ENCODE measurements at places on chromosomes 2 and 18. TPM values are rescaled to one million over a fixed set of nuclear protein-coding genes. Genes with fewer than 3 reads are reported as not detected.

ANKRD30BL gene
- total RNA-seq = not detected

LCT gene
- total RNA-seq = not detected

OR6B2 gene
- total RNA-seq = not detected

MARCHF4 gene
- 3.6 TPM for total RNA-seq

TMX3 gene
- total RNA-seq = 74.5 TPM

IL1B gene
- 0.46 TPM for total RNA-seq

NT5C1B gene
- total RNA-seq = not detected

QPCT gene
- total RNA-seq = 18.9 TPM

ABCA12 gene
- total RNA-seq = under 0.01 TPM

ASB18 gene
- not detected for total RNA-seq

CCDC74B gene
- total RNA-seq = 1.2 TPM

NEU2 gene
- not detected for total RNA-seq

FAM124B gene
- total RNA-seq = 82.4 TPM

VSNL1 gene
- not detected for total RNA-seq

FSHR gene
- not detected for total RNA-seq

CRYGD gene
- total RNA-seq = not detected

HOXD11 gene
- not detected for total RNA-seq

IL18R1 gene
- 3.7 TPM for total RNA-seq

IRS1 gene
- total RNA-seq = 0.07 TPM

TET3 gene
- 3.8 TPM for total RNA-seq

SYT4 gene
- not detected for total RNA-seq

KCNE4 gene
- total RNA-seq = not detected

TDRD15 gene
- not detected for total RNA-seq

TRABD2A gene
- total RNA-seq = 0.59 TPM

UGT1A5 gene
- not detected for total RNA-seq

DOK6 gene
- total RNA-seq = not detected

GREB1 gene
- 0.07 TPM for total RNA-seq

DUSP19 gene
- 4.5 TPM for total RNA-seq

MROH2A gene
- not detected for total RNA-seq

CCBE1 gene
- total RNA-seq = 2.4 TPM

TYMS gene
- total RNA-seq = 48.0 TPM

ZBTB7C gene
- not detected for total RNA-seq

RAD51AP2 gene
- total RNA-seq = not detected

BOK gene
- 39.4 TPM for total RNA-seq

NBEAL1 gene
- 24.5 TPM for total RNA-seq

ODC1 gene
- total RNA-seq = 191 TPM

FAHD2A gene
- 34.0 TPM for total RNA-seq

FKBP1B gene
- 22.8 TPM for total RNA-seq

GALNT3 gene
- total RNA-seq = 0.13 TPM

CPO gene
- not detected for total RNA-seq

CHST9 gene
- not detected for total RNA-seq

NOL4 gene
- total RNA-seq = not detected

IL1RN gene
- not detected for total RNA-seq

CHRNG gene
- not detected for total RNA-seq

SLC5A7 gene
- total RNA-seq = not detected

CTIF gene
- total RNA-seq = 15.2 TPM

IGFBP2 gene
- total RNA-seq = 60.4 TPM

OLA1 gene
- 127 TPM for total RNA-seq

E2F6 gene
- 12.0 TPM for total RNA-seq
